GM13976 (cell line): ENCODE measurements at places on chromosomes 6 and 20.

GRCh38 chr6:41153451-41153850 is 696 bp downstream of the TREML1 start:
- DNase-seq: no peak

GRCh38 chr20:47318586-47319516 is 37.6 kb downstream of the ZMYND8 start:
- DNase-seq: no peak

DNA sequence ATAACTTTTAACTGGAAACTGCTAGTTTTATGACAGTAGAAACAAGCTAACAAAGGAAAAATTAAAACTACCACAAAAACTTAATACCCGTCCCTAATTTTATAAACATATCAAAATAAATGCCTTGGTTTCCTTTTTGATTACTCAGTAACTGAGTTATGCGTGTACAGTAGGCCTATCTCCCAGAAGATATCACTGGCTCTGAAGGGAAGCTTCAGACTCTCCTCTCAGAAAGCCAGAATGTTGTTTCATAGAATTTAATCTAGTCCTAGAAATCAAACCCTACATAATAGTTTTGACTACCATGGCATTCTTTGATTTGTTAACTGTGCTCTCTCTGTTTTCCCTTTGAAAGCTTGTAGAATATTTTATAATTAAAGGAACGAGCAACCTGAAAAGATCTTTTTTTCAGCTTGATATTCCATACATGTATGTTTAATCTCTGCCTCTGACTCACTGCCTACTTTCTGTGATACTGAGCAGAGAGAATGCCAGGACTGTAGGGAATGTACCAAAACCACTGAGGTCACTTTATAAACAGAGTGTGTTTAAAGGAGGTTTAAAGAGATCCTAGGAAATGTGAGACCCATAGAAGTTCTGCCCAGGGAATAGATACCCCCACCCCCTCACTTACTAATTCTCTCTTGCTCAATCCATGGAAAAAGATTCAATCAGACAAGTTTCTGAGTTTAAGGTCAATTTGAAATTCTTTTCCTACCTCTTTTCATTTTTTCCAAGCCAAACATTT is 311.5 kb downstream of the HDGFL1 start:
- no peak for DNase-seq

DNA sequence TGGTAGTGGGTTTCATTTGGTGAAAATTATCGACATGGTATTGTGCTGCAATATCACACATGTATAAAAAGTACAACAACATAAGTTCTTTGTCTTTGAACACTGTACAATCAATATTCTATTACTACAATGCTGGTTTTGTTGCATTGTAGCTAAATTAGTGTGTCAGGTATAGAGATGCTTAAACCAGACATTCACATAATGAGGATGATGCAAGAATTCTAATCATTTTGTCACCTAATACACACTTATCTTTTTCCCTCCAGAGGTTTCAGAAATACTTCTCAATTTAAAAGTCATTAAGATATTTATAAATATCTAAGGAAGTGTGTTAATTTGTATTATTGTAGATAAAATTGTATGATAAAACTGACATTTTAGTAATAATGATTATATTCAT is 174.8 kb upstream of the MAN1A1 start:
- no peak for DNase-seq

- DNase-seq: no peak
Observed at GRCh38 chr6:153962555-153962954, 76.5 kb upstream of the OPRM1 start.

GRCh38 chr20:49549801-49550551 is 18.0 kb downstream of the PTGIS start:
- no peak for DNase-seq

GRCh38 chr6:5205877-5206850 is 54.6 kb downstream of the LYRM4 start:
- no peak for DNase-seq

- DNase-seq: no peak
Observed at GRCh38 chr6:64062960-64063683, 427.5 kb downstream of the PHF3 start.

DNA sequence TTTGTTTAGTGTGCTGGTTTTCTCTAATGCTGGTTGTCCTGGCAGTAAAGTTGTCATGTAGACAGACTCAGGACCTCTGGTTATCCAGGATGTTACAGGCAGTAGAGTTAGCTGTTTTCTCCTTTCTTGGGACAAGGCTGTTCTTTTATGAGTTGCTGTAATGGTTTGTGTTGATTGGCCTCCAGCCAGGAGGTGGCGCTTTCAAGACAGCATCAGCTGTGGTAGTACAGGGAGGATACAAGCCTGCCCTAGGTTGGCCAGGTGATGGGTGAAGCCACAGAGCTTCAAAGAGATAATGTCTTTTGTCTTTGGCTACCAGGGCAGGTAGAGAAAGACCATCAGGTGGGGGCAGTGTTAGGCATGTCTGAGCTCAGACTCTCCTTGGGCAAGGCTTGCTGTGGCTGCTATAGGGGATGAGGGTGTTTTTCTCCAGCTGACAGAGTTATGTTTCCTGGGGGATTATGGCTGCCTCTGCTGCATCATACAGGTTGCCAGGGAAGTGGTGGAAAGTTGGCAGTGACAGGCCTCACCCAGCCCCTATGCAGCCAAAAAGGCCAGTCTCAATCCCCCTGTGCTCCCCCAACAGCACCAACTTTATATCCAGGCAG is 127.2 kb upstream of the TAB2 start:
- DNase-seq: no peak

- no peak for DNase-seq
Observed at GRCh38 chr20:1323256-1323655, 5.7 kb downstream of the SDCBP2 start.

GRCh38 chr6:91029211-91029610 is 442.3 kb upstream of the MAP3K7 start:
- no peak for DNase-seq

GRCh38 chr20:59955131-59955796 is 3.0 kb upstream of the CDH26 start:
- DNase-seq: peak; percentile 38

DNA sequence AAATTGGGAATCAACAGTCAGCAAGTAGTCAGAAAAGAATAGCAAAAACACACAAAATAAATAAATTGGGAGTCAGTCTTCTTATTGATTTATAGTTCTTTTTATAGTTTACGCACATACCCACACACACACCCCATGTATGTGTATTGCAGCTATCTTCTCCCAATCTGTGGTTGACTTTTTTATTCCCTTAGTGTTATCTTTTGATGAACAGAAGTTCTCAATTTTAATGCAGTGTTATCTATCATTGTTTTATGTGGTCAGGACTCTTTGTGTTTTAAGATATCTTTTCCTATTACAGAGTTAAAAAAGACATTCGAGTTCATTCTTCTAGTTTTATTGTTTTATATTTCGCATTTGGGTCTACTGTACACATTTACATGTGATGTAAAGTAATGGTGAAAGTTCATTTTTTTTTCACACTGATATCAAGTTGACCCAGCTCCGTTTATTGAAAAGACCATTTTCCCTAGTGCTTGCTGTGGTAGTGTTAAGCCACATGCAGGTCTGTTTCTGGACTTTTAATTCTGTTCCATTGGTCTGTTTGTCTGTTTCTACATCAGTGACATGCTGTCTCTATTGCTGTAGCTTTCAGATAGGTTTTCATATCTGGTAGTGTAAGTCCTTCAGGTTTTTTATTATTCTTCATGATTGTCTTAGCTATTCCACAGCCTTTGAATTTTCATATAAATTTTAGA is 78.4 kb downstream of the ZFAND3 start:
- DNase-seq: no peak

DNA sequence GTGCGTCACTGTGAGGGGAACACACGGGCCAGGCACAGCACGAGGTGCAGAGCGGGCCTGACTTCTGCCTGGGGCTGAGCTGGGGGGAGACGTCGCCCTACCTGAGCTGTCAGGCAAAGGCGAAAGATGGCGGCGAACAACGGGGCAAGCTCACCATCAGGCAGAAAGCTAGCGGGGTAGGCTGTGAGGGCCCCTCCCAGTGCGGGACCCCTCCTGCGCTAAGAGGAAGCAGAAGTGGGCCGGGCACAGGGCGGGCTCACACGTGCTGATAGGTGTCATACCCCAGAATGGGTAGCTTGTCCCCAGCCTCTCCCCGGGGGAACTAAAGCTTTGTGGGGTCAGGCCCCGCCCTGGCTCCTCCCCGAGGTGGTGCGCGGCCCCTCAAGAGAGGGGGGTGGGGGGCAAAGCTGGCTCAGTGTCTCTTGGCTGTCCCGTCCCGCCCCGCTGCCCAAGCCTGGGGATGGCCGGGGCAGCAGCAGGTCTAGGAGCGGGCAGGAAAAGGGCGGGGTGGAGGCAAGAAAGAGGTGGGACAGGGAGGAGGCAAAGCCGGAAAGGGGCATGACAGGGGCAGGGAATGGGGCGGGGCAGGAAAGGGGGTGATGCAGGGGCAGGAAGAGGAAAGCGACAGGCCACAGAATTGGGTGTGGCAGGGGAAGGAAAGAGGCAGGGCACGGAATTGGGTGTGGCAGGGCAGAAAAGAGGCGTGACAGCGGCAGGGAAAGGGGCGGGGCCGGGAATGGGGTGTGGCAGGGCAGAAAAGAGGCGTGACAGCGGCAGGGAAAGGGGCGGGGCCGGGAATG is 14.7 kb downstream of the UCKL1 start:
- no peak for DNase-seq

GRCh38 chr20:50528804-50529351 is 18.7 kb downstream of the PTPN1 start:
- DNase-seq: no peak

DNA sequence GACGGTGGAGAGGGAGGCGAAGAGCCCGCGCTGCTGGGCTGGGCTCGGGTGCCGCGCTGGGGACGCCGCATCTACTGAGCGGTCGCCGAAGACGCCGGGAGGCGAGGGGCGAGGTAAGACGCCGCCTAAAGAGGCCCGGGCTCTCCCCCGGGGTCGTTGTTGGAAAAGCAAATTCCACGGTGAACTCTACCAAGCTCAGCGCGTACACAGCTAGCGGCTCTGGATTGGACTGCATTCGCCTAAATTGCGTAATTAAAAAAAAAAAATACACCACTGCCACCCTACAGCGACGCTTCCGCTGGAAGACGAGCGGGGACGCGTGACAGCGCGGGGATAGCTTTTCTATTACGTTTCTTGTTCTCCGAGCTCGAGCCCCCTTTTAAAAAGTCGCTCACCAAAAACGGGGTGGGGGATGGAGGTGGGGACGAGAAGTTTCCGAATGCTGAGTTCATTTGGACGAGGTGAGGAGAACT is 92.0 kb upstream of the PRDM1 start:
- DNase-seq: peak; percentile 49

- DNase-seq: no peak
Observed at GRCh38 chr6:90202156-90202555, 94.5 kb downstream of the BACH2 start.

GRCh38 chr6:3913077-3913957 is 64.1 kb downstream of the FAM50B start:
- DNase-seq: no peak

- no peak for DNase-seq
Observed at GRCh38 chr6:4021854-4022695, 56.9 kb downstream of the FAM217A start.

DNA sequence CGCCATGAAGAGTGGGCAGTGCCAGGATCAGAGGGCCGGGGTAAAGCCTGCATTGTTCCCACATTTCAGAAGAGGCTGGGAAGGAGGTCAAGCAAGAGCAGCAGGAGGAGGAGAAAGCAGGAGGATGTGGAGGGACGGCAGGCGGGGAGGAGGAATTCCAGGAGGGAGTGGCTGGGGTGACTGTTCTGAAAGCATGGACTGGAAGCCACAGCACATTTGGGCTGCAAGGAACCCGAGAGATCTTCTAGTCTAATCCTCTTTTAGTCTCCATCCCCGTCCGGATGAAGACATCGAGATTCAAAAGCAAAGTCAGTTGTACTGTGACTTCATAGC is 76.9 kb downstream of the FAM50B start:
- DNase-seq: no peak

- no peak for DNase-seq
Observed at GRCh38 chr20:60589623-60590022, 631.4 kb downstream of the CDH26 start.

GRCh38 chr20:44071526-44072111 is 115.4 kb downstream of the JPH2 start:
- no peak for DNase-seq

- no peak for DNase-seq
Observed at GRCh38 chr20:63953764-63954429, 2.3 kb downstream of the UCKL1 start.

DNA sequence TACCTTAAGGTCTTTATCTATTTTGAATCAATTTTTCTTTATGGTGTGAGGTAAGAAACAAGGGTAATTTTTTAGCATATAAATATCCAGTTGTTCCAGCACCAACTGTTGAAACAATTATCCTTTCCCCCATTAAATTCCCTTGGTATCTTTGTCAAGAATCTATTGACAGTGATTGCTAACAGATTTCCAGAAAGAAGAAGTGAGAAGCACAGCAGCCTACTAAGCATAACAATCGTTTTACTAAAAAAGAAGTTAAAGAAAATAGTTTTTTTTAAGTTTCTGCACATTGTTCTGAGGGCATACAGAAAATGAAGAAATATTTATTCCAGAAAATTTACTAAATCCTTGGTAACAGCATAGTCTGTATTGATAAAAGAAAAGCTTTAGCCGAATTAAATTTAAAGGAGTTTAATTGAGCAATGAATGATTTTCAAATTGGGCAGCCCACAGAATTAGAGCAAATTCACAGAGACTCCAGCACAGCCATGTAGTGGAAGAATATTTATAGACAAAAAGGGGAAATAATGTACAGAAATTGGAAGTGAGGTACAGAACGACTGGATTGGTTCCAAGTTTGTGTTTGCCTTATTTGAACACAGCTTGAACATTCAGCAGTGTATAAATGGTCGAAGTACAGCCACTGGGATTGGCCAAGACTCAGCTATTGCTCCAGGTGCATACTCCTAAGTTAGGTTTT is 97.9 kb upstream of the UST start:
- DNase-seq: no peak

DNA sequence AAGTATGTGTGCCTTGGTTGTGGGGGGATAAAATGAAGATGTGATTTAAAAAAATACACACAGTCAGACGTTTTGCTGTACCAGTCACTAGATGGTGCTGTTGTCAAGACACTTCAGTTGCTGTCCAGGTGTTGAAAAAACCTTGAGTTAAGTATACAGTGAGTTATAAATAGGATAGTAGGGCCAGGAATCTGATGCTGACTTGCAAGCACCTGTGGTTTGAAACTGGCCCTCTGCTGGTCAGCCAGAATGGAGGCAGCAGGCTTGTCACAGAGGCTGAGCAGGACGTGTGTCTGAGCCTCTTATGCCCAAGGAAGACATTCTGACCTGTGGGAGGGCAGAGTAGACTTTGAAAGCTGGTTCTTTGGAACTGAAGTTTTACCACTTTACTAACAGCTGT is 27.8 kb downstream of the RNF8 start:
- peak; percentile 72 for DNase-seq

- no peak for DNase-seq
Observed at GRCh38 chr6:12068899-12069557, 56.9 kb downstream of the HIVEP1 start.

DNA sequence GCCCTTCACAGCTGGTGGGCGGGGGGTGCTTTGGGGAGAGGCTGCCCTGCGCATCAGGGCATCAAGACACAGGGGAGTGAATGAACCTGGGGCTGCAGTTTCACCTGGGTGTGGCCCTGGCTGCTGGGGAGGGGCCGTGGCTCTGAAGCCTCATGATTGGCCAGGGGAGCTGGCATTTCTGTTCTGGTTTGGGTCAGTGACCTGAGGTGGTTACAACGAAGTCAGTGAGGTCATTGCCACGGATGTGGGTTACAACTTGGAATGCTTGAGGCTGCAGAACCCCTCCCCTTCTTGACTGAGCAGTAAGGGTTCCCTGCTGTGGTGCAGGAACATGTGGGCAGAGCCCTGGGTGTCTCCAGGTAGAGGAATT is 3.0 kb downstream of the TCEA2 start:
- peak; percentile 85 for DNase-seq

- DNase-seq: no peak
Observed at GRCh38 chr6:91653895-91654294, 1067.0 kb upstream of the MAP3K7 start.

GRCh38 chr6:140732155-140732554 is 1357.7 kb upstream of the CITED2 start:
- DNase-seq: no peak
